ENCODE measurements at places on chromosomes 2 and 18. TPM values are rescaled to one million over a fixed set of nuclear protein-coding genes. Genes with fewer than 3 reads are reported as not detected.

The ASTL gene
- not detected for total RNA-seq

DNA sequence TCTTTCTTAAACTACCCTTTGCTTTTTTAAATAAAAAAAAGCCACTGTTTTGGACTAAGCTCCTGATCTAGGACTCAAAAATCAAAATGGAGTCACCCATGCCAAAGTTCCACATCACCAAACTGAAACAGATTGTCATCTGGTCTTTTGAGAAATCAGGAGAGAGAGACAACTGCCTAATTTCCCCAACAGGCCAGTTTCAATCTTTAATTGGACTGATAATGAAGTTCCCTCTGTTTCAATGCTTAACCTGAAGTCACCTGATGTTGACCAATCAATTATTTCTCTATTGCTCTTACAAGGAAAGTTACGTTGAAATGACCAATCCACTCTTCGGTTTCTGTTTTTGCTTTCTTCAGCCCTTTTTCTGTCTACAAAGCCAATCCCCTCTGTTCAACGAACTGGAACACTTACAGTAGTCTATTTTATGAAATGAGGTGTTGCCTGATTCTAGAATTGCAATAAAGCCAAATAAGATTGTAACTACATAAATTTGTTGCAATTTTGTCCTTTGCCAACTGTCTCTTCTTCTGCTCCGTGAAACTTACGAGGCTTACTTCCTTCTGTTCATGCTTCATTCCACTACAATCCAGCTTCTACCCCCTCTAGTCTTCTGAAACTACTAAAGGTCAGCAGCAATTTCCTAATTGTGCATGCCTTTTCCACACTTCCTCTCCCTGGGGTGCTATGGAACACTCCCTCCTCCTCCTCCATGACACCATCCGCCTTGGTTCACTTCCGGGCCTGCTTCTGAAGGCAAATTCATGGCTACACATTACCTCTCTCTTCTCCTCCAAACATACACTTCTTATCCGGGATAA, 95.2 kb upstream of the CD302 start:
- no peak for DNase-seq

GRCh38 chr18:53629337-53629736, 595.1 kb downstream of the MBD2 start:
- DNase-seq: no peak

DNA sequence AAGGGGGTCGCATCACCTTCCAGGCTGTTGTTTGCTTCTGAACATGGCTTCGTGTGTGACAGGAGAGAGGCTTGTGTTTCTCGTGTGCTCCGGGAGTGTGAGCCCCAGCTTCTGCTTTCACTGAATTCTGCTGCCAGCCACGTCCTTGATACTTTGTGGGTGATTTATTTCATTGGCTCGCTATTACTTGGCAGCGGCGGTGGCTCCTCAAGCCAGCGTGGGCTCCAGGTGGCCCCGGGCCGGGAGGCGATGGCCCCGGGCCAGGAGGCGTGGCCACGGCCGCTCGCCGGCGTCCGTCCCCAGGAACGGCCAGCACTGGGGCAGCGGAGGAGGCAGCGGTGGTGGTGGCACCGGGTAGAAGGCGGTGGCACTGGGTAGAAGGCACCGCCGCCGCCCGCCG, 63.1 kb downstream of the NAPG start:
- no peak for DNase-seq

GRCh38 chr2:158101384-158101926, at the start of gene UPP2:
Gene UPP2 (plus strand): TSS chr2:158101876. CDS start chr2:158102064, 188 bp downstream.
- no peak for DNase-seq
